ENCODE measurements at places on chromosomes 12 and 14.

GRCh38 chr12:52575256-52575655 lies 1.6 kb upstream of the KRT74 start:
- no peak for DNase-seq

GRCh38 chr12:42128327-42128726 lies 16.3 kb downstream of the GXYLT1 start:
- no peak for DNase-seq

DNA sequence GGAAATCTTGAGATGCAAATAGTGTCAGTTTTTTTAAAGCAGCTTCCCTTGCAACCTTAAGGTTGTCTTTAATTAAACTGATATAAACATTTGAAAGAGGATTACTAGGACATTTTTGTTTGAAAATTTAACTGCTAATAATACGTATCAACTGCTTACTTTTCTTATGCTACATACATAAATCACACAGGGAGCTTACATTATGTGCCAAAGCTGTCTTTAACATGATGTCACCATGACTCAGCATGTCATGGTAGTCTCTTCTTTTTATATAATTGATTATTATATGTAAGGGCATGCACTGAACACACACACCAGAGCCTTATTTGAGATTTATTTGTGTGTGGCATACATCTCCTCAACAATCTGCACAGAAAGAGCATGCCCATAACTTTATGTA lies 63.0 kb upstream of the PTHLH start:
- no peak for DNase-seq

GRCh38 chr12:44248436-44248835 lies 412.6 kb downstream of the TMEM117 start:
- DNase-seq, result no peak

GRCh38 chr14:60134702-60135101 lies 30.5 kb downstream of the DHRS7 start:
- DNase-seq, result no peak

DNA sequence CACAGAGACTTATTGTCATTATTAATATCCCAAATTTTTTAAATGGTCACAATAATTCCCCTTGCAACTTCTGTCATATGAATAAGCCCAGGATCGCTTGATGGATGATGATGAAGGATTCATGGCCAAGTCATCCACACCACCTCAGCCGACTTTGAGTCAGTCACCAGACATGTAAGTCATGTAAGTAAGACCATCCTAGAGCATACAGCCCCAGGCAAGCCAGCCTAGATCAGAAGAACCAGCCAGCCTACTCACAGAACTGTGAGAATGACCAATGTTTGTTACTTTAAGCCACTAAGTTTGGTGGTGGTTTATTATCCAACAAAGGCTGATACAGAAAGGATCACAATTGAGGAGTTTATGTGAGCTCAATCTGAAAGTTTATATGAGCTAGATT lies 341.8 kb downstream of the NRXN3 start:
- no peak for DNase-seq

- no peak for DNase-seq
Observed at GRCh38 chr12:47843226-47843980, 23.7 kb upstream of the HDAC7 start.

GRCh38 chr14:61419201-61419600 lies 97.8 kb downstream of the PRKCH start:
- no peak for DNase-seq

DNA sequence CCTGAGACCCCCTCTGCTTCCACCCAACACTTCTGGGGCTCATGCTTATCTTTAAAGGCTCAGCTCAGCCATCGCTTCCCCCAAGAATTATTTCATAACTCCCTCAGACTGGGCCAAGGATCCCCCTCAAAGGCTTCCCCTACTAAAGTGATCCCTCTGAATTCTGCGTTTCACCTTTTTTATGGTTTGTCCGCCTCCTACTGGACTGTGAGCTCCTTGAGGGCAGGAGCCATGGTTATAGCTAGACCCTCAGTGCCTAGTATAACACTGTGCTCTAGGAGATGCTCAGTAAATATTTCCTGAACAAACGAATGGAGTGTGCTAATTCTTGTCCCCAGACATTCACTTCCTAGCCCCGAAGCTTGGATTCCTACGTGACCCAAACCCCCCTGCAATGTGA lies 20.5 kb upstream of the SRRM4 start:
- DNase-seq, result no peak

DNA sequence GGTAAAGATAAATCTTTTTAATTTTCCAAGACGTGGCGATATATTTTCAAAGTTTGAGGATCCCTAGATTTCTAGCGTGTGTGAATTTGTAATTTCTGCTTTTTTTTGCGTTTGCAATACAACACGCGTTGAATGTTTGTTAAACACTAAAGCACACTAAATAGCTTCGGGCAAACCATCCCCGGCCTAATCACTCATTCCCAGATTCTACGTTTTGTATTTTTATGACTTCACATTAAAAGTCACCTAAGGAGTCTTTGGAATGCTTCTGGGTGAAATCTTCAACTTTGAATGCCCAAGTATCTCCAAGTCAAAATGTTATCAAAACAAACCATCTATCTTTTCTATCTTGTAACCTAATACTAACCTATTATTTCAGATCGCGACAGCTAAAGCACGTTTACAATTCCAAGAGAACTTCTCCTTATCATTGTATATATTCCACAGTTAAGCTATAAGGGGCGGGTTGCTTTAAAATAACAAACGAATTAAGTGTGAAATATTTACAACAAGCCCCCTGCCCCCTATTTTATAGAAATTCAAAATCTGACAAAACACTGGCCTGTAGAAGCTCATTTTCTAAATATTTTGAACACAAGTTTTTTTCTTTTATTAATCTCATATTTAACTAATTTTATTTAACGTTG lies 1.1 kb downstream of the ALX1 start:
- DNase-seq, result no peak

GRCh38 chr12:50529345-50529744 lies 24.6 kb downstream of the DIP2B start:
- no peak for DNase-seq

DNA sequence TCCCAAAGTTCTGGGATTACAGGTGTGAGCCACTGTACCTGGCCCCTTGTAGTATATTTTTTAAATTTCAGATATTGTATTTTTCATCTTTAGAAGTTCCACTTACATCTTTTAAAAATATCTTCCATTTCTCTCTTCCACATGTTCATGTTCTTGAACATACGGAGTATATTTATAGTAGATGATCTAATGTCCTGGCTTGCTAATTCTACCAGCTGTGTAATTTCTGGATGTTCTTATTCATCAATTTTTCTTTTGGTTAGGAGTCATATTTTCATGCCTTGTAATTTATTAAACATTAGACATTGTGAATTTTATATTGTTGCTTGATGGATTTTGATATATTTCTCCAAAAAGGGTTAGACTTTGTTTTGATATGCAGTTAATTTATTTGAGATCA lies 30.8 kb downstream of the NTN4 start:
- DNase-seq, result no peak

DNA sequence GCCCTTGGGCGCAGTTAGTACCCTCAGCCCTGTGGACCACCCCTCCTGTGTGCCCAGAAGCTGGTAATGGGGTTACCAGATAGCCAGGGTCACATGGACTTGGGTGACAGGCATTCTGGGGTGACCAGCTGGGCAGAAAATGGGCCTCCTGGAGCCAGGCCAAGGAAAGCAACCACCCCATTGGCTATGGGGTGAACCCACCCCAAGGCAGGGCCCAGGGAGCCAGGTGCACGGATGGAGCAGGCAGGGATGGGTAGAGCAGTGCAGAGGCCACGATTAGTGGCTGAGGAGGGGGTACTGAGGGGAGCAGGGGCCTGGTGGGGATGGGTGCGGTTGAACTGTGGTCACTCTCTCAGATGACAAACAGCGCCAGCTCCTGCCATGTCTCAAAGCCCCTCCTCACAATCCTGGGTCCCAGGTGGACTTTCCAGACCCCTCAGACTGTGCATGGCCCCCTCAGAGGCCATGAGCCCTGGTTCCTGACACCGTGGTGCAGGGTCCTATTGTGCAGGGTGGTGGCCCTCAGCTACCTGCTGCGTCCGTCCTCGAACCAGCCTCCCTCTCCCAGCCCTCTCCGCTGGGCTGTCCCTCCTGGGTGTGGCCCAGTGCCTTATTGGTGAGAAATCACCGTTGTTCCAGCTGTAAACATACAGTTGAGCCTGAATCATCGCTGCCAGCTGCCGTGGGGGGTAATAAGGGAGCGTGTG lies 23.4 kb upstream of the BEGAIN start:
- DNase-seq, result no peak

DNA sequence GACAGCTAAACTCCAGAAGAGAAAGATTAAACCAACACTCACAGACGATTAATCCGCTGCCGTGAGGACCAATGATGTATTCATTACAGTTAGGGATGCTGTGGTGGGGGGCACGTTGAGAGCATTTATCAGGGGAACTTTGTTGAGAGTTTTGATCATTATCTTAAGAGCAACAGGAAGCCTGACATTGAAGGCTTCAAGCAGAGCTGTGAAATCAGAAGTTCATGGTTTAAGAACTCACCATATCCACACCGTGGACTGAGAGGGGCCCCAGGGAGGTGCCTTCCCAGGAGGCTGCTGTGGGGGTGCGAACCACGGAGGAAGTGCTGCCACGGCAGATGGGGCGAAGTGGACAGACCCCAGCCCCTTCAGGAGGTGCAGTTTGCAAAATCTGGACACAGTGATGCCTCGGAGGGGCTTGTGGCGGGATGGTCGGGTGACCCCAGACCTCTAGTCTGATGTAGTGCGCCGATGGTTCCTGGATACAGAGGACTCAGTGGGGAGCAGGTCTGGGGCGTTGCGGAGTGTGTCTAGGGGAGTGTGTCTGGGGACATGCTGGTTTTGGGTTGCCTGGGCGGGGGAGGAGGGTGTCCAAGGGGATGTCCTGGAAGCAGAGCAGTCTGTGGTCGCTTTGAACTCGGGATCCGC lies 73.0 kb downstream of the DIO3 start:
- DNase-seq, result no peak

- DNase-seq, result no peak
Observed at GRCh38 chr12:66329941-66330340, 27.6 kb downstream of the HELB start.

DNA sequence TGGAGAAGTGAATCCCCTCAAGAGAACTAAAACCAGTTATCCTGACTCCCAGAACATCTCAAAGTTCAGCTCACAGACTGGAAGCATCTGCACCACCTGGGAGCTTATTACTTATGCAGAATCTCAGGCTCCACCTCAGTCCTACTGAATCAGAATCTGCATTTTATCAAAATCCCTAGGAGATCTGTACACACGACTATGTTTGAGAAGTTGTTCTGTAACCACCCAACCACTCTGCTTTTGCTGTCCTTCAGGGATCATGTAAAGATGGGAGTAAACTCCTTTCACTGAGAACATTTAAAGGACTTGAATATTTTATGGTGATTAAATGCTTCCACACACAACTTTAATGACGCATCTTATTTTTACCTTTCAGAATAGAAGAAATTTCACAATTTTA lies 98.0 kb downstream of the KIF21A start:
- DNase-seq, result no peak

GRCh38 chr12:131942671-131943070 lies 7.1 kb upstream of the EP400 start:
- no peak for DNase-seq

DNA sequence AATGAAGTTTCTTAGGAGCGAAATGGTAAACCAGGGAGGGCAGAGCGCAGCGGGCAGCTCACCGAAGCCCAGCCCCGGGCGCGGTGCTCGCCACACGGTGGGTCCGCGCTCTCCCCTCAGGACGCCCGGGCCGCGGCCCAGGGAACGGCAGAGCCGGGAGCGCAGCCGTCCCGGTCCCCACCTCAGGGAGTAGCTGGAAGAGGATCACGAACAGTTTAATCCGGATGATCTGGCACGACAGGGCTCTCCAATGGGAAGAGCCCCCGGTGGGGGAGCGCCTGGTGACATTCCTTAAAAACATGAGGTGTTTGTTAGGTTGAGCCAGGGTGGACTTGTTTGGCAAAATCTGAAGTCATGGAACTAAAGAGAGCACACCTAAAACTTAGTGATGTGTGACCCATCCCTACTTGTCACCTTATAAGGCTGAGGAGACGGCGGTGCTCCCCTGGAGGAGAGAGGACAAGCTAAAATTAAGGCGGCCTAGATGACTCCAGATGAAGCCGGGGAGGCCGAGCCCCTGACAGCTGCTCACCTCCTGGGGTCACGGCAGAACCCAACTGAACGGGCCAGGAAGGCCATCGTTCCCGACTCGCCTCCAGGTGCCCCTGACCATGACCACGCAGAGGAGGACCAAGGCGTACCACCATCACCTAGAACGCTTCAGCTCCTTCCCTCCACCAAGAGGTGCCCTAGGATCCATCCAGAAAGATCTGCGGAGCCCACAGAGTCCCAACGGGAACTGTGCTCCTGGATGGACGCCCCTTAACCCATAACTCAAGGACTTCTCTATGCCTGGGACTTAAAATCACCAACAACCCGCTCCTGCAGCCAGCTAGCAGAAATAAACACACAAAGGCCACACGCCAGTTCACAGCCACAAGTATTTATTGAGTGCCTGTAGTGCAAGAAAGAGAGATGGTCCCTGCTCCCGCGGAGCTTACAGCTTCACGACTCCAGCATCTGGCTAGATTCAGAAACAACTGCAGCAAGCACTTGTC lies 866 bp upstream of the PITPNM2 start:
- no peak for DNase-seq

- DNase-seq, result peak; percentile 41
Observed at GRCh38 chr12:52741375-52742195, 35.6 kb downstream of the KRT76 start.

- DNase-seq, result no peak
Observed at GRCh38 chr14:55752580-55753390, 172.8 kb downstream of the KTN1 start.

GRCh38 chr14:59863806-59864525 lies 6.6 kb downstream of the RTN1 start:
- no peak for DNase-seq

GRCh38 chr12:74382983-74383382 lies 154.7 kb upstream of the ATXN7L3B start:
- no peak for DNase-seq

GRCh38 chr14:53778263-53778662 lies 178.4 kb downstream of the BMP4 start:
- DNase-seq, result no peak

- DNase-seq, result no peak
Observed at GRCh38 chr12:10159280-10159679, 12.7 kb downstream of the OLR1 start.

DNA sequence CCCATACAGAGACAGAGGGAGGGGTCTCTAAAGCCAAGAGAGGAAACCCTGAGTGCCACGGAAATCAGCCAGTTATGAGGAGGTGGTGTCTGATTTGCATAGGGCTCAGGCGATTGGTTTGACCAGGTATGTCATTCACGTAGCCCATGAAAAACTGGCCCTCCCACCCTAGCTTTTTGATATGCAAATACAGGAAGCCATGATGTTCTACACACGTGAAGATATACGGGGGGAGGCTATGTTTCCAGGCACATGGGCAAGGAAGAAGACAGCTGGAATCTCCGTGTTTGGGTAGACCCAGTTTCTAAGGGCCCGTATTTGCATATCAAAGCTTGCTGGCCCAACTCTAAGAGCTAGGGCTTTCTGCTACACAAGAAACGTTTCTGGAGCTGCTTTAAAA lies 717.8 kb upstream of the SEL1L start:
- no peak for DNase-seq

GRCh38 chr12:88556213-88556774 lies 24.0 kb downstream of the KITLG start:
- DNase-seq, result no peak

- no peak for DNase-seq
Observed at GRCh38 chr12:65603438-65604351, 220.6 kb upstream of the HMGA2 start.

Data from activated CD4-positive, alpha-beta T cell treated with anti-CD3 and anti-CD28 coated beads for 24 hours (primary cell).